Urinary bladder (tissue), 4 donors: ENCODE measurements at places on chromosomes 12 and 14. TPM values are rescaled to one million over a fixed set of nuclear protein-coding genes. Genes with fewer than 3 reads are reported as not detected.

INSM2 gene
- 0.11 TPM for total RNA-seq

SLC17A8 gene
- 0.95 TPM for total RNA-seq

FSCB gene
- total RNA-seq = 0.90 TPM

KRT71 gene
- total RNA-seq = not detected

SERPINA10 gene
- total RNA-seq = not detected

DNA sequence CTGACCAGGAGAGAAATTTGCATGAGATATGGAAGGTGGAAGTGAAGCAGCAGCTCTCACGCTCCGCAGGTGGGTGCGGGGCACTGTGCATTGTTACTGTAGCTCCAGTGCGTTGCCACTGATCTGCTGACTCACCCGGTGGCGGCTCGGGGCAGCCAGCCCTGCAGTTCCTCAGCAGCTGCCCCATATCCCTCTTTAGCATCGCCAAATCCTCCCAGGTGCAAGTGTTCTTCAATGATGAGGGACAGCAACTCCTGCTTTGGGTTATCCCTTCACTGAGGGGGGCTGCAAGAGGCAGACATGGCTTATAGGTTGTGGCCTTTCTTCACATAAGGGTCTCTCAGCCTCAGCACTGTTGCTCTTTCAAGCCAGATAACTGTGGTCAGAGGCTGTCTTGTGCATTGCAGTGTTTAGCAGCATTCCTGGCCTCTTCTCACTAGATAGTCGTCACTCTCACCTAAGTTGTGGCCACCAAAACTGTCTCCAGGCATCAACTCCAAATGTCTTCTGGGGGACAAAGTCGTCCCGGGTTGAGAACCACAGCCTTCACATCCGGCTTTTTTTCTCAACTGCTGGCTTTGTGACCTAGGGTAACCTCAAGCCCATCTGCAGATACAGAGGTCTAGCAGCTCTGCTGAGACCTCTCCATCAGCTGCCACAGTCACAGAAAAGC lies 180.8 kb downstream of the EFCAB11 start:
- no peak for DNase-seq

DNA sequence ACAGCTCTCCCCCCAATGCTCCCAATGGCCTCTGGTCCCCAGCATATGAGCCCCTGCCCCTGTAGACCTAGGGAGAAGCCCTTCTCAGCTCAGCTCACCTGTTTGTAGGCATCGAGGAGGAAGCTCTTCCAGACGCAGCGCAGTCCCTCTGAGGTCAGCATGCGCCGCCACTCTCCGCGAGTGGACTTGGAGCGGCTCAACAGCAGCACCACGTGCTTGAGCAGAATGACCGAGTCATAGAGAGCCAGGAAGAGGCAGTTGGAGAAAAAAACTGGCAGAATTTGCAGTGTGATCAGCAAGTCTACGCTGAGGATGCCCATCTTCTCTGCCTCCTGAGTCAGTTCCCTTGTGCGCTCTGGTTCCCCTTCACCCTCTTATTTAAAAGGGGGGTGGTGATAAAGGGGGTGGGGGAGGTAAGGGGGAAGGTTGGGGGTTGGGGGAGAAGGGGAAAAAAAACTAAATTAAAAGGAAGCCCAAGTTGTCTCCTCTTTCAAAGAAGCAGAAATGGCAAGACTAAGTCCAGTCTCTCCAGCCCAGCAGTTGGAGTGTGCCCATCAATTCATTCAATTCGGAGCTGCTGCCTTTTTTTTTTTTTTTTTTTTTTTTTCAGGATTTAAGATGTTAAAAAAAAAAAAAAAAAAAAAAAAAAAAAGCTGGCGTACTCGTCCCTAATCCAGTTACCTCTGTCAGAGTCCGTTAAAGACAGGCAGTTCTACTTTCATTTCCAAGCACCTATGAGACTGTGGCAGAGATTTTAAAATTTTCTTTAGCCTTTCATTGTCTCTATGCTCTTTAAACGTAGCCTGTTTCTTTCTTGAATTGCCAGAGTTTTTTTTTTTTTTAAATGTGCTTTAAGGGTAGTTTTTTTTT lies at the start of gene DIO2:
Gene DIO2, minus strand, starts transcription at position 352 of the 870 bp plus-strand sequence. Its CDS starts 32 bp downstream, at position 320.
- DNase-seq = no peak

- DNase-seq = no peak
Observed at GRCh38 chr12:96195845-96196451, 1.8 kb downstream of the ELK3 start.

DNA sequence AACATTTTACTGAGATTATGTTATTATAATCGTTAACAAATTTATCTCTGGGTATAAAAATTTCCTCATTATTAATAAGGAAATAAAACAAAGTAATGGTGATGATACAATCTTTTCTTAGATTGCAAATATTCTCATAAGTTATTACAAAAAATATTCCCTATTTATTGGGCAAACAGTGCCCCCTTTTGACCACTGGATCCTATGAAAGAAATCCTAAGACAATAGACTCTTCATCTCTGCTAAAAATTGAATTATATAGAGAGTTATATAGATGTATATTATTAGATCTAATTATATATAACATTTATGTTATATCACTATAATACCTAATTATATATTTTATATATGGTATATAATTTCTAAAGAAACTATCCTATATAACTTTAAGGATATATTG lies 94.2 kb upstream of the FGD4 start:
- no peak for DNase-seq

- no peak for DNase-seq
Observed at GRCh38 chr12:27524839-27525753, 1.1 kb downstream of the PPFIBP1 start.

DNA sequence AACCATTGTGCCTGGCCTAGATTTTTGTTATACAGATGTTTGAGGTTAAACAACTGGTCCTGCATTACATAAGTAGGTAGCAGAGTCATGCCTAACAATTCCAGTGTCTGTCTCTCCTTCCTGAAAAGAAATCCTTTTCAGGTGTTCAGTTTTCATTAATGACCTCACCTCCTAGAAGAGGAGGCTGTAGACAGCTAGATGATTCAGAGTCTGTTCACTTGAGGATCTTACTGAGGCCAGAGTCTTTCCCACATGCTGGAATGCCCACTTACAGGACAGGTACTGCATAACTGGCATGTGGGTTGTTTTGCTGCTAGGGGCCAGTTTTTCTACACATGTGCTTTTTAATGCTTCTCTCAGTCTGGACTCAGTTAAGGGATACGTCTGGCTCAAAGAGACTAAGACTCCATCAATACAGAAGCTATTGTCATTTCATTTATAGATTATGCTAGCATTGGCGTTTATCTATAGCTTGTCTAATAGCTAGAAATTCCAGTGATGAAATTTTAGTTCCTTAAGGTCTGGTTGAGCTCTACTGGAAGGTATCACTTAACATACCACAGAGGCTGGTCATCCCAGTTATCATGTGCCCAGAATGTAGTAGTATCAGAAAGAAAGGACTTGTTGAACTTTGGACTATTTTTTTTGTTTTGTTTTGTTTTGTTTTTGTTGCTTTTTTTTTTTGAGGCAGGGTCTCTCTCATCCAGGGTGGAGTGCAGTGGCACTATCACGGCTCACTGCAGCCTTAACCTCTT lies 206.4 kb downstream of the ERC1 start:
- no peak for DNase-seq

GRCh38 chr12:103495469-103496456 lies at the start of gene C12orf42:
C12orf42 (minus strand) TSS chr12:103495968; CDS start chr12:103478426, 17,542 bp downstream.
- no peak for DNase-seq

- DNase-seq = no peak
Observed at GRCh38 chr14:77142005-77142800, 612 bp upstream of the ZDHHC22 start.

DNA sequence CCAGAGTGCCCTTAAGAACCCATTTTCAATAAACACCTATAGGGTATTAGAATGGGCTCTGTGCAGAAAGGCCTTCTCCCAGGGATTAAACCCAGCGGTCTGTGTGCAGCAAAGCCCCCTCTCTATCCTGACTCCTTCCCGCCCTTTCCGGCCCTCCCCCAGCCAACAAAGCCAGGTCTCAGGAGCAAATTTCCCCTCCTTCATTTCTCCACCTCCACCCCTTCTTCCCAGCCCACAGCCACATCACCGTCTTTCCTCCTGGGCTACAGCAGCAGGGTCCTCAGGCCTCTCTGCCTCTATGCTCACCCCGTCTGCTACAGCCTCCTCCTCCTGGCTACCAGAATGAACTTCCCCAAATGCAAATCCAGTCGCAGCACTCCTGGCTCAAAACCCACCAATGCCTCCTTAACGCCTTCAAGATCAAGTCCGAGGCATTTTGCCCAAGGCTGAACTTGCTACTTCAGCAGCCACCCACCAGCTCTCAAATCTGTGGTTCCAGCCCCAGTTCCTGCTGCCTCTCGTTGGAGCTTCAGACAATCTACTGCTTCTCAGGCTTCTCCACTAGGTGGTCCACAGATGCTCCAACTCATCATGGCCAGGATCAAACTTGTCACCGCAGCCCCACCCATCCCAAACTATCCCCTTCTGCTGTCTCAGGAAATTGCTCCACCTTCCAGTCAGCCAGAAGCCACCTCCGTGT lies 134.8 kb downstream of the BCL11B start:
- no peak for DNase-seq

GRCh38 chr12:38585086-38585485 lies 268.5 kb downstream of the ALG10B start:
- no peak for DNase-seq
